Glutamatergic neuron (in vitro differentiated cells): ENCODE measurements at places on chromosomes 1 and 21.
A peak's percentile ranks its signal among the peaks of the same experiment; 100 is the strongest.

DNA sequence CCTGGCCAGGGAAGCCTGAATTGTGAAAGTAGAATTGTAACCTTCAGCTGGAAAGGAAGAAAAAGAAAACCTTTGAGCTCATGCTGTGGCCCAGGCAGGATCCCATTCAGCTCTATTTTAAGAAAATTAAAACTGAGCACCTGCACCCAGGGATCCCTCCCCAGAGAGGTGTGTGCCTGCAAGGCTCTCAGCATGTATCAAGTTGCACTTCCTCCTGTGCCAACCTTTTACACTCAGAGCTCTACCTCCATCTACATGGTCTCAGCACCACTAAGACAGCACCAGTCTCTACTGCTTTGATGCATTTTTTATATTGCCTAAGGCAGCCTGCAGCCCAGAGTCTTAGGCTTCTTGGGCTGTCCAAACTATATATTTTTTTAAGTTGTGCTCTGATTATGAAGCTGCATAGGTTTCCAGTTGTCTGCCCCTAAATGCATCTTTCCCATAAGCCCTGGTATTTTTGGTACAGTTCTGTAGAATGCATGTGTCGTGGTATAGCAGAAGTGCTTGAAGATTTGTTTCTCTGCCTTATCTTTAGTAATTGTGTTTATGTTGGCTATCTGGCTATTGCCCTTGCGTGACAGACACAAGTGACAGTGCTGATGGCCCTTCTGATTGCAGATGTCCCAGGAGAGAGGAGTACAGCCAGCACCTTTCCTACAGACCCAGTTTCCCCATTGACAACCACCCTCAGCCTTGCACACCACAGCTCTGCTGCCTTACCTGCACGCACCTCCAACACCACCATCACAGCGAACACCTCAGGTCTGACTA lies 63.1 kb downstream of the PTPRC start:
- DNase-seq = no peak
- no peaks in the 10 kb centered on the region for H3K36me3 ChIP-seq
- H3K4me3 ChIP-seq = no peak overlapping the region
- peaks cover 3% of the 10 kb centered on the region for H3K27me3 ChIP-seq

DNA sequence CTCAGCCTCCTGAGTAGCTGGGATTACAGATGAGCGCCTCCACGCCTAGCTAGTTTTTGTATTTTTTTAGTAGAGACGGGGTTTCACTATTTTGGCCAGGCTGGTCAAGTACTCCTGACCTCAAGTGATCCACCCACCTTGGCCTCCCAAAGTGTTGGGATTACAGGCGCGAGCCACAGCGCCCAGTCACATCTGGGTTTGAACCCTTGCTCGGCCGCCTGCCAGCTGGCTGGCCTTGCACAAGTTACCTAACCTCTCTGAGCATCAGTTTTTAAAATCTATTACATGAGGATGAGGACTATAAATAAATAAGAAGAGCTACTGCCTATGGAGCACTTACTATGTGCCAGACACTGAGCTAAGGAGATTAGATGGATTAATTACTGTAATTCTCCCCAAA lies 17.7 kb upstream of the PADI2 start:
- H3K4me3 ChIP-seq = no peak overlapping the region
- no peaks in the 10 kb centered on the region for H3K4me1 ChIP-seq
- no peak for DNase-seq
- no peaks in the 10 kb centered on the region for H3K36me3 ChIP-seq
- H3K27me3 ChIP-seq = peaks cover 2% of the 10 kb centered on the region

GRCh38 chr1:211581526-211581925 lies 2.6 kb upstream of the SLC30A1 start:
- peaks cover 7% of the 10 kb centered on the region for H3K4me1 ChIP-seq
- H3K27me3 ChIP-seq = peaks cover 4% of the 10 kb centered on the region
- H3K36me3 ChIP-seq = no peaks in the 10 kb centered on the region
- H3K27ac ChIP-seq = no peak overlapping the region

- no peak overlapping the region for H3K27ac ChIP-seq
- H3K36me3 ChIP-seq = no peaks in the 10 kb centered on the region
- H3K4me3 ChIP-seq = no peak overlapping the region
- H3K27me3 ChIP-seq = peaks cover 6% of the 10 kb centered on the region
These were observed 142.9 kb downstream of the CASZ1 start for GRCh38 chr1:10653370-10654125.

GRCh38 chr21:43712268-43712942 lies 6.5 kb upstream of the PDXK start:
- no peak overlapping the region for H3K27ac ChIP-seq
- H3K4me3 ChIP-seq = no peak overlapping the region
- peaks cover 2% of the 10 kb centered on the region for H3K27me3 ChIP-seq
- DNase-seq = no peak
- no peaks in the 10 kb centered on the region for H3K4me1 ChIP-seq
- no peaks in the 10 kb centered on the region for H3K36me3 ChIP-seq

DNA sequence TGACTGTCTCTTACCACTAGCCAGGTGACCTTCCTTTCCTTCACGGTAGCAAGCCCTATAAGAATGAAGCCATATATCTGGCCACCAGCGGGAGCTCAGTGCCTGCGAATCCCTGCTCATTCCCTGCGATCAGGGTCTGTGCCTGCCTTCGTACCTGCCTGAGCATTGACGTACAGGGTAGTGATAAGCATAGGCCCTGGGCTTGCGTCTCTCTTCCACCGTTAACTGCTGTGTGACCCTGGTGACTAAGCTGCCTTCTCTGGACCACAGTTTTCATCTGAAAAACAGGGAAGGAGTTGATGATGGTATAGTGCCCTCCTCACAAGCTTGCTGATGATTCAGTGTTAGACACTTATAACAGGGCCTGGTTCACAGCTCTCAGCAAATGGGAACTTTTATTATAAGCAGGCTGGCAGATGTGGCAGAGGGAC lies 4.1 kb downstream of the ZC3H12A start:
- DNase-seq = no peak
- H3K4me1 ChIP-seq = peaks cover 15% of the 10 kb centered on the region
- no peaks in the 10 kb centered on the region for H3K36me3 ChIP-seq
- H3K27ac ChIP-seq = no peak overlapping the region
- H3K4me3 ChIP-seq = no peak overlapping the region

DNA sequence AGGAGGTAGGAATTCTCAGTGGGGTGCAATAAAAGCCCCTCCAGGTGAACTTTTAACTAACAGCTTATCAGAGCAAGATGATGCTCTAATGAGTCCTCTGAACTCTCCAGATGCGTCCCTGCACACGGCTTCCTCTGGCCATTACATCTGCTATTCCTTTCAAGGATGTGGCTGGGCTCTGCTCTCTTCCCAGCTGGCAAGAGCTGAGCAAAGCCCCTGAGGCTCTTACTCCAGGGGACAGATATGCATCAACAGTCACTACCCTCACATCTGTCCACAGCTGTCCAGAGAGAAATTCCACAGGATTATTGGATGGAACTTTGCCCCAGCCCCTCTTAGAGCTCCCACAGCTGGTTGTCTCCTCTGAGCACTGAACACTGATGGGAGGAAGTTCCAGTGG lies 267.8 kb downstream of the C1orf94 start:
- H3K27ac ChIP-seq = no peak overlapping the region
- H3K27me3 ChIP-seq = peaks cover 7% of the 10 kb centered on the region
- no peak overlapping the region for H3K4me3 ChIP-seq

DNA sequence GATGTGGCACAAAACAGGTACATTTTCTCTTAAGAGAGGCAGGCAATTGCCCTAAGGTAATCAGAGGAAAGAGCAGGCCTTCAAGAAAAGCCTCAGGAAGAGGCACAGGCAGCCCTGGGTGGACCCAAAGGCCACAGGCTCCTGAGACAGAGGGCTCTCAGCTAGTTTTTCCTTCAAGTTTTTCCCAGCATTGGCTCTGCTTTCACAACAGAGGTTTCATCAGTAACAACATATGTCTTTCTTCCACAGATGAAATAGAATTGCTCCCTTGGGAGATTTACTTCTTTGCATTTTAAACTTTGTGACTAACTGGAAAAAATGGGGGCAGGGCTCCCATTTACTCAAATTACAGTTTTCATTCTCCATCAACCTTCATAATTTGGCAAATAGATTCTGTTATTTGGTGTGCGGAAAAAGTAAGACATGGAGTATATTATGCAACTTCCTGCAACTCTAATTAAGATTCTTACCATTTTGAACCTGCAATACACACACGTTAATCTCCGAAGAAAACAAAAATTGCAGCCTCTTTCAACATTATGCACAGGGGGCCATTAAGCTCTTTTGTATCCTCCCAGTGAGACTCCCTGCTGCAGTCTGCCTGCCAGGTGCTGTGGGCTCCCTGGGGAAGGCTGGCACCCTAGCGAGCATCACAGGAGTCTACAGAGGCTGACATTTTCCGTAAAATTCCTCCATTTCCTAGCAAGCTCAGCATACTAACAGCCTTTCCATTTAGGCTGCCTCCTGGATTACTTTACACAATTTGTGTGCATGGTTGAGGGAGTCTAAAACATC lies 282.3 kb downstream of the USH2A start:
- H3K27me3 ChIP-seq = peaks cover 5% of the 10 kb centered on the region
- peaks cover 16% of the 10 kb centered on the region for H3K4me1 ChIP-seq
- DNase-seq = no peak
- H3K4me3 ChIP-seq = peak overlapping the region; percentile 62
- no peaks in the 10 kb centered on the region for H3K36me3 ChIP-seq

GRCh38 chr1:115526900-115527299 lies 114.9 kb upstream of the VANGL1 start:
- no peaks in the 10 kb centered on the region for H3K36me3 ChIP-seq
- peaks cover 4% of the 10 kb centered on the region for H3K27me3 ChIP-seq
- H3K27ac ChIP-seq = no peak overlapping the region
- no peaks in the 10 kb centered on the region for H3K4me1 ChIP-seq
- no peak for DNase-seq

DNA sequence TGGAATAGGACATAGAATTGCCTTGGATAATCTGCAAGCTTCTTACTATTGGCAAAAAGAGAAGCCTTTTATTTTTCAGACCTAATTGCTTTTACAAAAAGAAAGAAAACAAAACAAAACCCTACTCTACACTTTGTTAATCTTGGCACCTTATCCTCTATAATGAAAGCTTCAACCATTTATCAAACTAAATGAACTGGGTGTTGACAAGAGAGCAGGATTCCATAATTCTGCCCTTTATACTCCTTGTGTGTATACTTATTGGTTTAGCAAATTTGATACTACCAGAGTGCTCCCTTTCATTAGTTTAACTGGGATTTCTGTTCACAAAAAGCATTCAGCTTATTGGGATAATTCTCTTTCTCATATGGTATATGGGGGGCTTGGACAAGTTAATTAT lies 3.0 kb upstream of the TMCC2 start:
- H3K27me3 ChIP-seq = peaks cover 3% of the 10 kb centered on the region
- no peak for DNase-seq
- H3K27ac ChIP-seq = no peak overlapping the region
- no peak overlapping the region for H3K4me3 ChIP-seq

DNA sequence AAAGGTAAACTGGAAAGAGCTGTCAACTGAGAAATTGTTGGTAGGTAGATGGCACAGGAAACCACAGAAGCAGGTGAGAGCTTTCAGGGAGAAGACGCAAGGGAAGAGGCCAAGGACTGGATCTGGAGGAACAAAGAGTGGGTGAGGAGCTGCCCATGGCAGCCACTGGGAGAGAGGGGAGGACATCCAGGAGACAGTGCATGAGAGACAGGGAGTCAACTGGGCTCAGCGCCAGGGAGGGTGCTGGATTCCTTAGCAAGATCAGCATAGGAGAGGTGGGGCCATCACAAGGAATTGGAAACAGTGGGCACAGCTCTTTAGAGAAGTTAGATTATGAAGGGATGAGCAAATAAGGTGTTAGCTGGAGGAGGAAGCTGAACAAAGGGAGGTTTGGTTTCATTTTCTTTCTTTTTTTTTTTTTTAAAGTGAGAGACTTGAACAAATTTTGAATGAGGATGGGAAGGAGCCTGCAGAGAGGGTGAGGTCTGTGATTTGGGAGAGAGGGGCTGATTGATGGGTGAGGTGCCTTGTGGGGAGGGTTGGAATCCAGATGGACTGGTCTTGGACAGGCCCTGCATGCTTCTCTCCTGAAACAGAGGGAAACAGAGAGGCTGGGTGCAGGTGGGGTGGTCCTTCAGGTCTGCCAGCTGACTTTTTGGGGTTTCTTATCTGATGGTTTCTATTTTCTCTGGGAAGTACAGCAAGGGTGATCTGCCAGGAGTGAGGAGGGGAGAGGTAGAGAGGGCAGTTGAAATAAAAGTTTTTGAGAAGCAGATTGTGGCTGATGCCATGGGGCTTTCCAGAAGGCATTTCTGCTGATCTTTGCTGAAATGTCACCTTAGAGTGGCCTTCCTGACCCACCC lies 5.4 kb downstream of the CYP4B1 start:
- no peak for DNase-seq
- H3K36me3 ChIP-seq = no peaks in the 10 kb centered on the region
- H3K4me1 ChIP-seq = no peaks in the 10 kb centered on the region
- H3K27ac ChIP-seq = no peak overlapping the region
- peaks cover 5% of the 10 kb centered on the region for H3K27me3 ChIP-seq
- no peak overlapping the region for H3K4me3 ChIP-seq

DNA sequence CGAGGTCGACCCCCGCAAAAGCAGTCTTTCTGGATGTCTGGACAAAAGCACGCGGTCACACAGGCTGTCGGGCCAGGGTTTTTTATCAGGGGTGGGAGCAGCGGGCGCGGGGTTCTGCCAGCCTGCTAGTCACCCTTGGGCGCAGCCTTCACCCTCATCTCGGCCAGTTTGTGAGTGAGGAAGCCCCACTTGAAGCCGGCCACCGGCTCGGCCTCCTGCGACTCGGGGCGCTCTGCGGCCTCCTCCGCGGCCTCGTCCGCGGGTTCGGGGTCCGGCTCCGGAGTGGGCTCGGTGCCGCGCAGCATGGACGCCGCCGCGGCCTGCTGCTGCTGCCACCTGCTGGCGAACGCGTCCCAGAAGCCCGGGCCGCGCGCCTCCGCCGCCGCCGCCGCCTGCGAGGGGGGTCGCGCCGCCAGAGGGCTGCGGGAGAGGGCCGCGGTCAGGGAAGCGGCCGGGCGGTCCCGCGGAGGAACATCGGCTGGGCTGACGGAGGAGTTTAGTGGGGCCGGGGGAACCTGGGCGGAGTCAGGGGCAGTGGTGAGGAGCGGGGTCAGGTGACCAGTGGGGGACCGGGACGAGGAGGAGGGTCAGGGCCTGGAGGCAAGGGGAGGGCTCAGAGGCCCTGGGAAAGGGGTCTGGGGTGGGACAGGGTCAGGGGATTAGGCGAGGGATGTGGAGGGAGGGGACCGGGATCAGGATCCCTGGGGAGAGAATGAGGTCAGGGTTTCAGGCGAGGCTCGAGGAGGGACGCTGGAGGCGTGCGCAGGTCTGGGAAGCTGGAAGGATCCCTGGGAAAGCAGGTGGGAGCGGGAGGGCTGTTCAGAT lies 4.5 kb downstream of the C1orf232 start:
- peak; percentile 83 for DNase-seq
- H3K27ac ChIP-seq = peak overlapping the region; percentile 70
- peaks cover 18% of the 10 kb centered on the region for H3K4me1 ChIP-seq
- no peaks in the 10 kb centered on the region for H3K36me3 ChIP-seq
- H3K4me3 ChIP-seq = peak overlapping the region; percentile 84

GRCh38 chr21:41692185-41692565 lies 74.7 kb downstream of the RIPK4 start:
- no peak for DNase-seq
- peaks cover 4% of the 10 kb centered on the region for H3K27me3 ChIP-seq
- no peaks in the 10 kb centered on the region for H3K4me1 ChIP-seq
